ENCODE measurements at places on chromosomes 1 and 21. TPM values are rescaled to one million over a fixed set of nuclear protein-coding genes. Genes with fewer than 3 reads are reported as not detected.

Gene MCOLN2
- total RNA-seq = 0.23 TPM

Gene HES4
- total RNA-seq = 41.8 TPM

Gene KIF21B
- 3.7 TPM for total RNA-seq

Gene CFHR5
- not detected for total RNA-seq

Gene CGN
- 31.1 TPM for total RNA-seq

Gene SV2A
- total RNA-seq = 0.20 TPM

Gene RGSL1
- not detected for total RNA-seq

Gene SLC1A7
- total RNA-seq = not detected

Gene OVAAL
- total RNA-seq = not detected

Gene FMN2
- total RNA-seq = not detected

Gene SELP
- total RNA-seq = not detected

GRCh38 chr1:8004803-8005573 lies 21.1 kb downstream of the ERRFI1 start:
- H3K4me3 ChIP-seq = no peak overlapping the region
- no peaks in the 10 kb centered on the region for H3K27me3 ChIP-seq
- H3K4me1 ChIP-seq = peaks cover 31% of the 10 kb centered on the region
- H3K36me3 ChIP-seq = no peaks in the 10 kb centered on the region
- DNase-seq = peak; percentile 70
- peak overlapping the region; percentile 83 for H3K27ac ChIP-seq

DNA sequence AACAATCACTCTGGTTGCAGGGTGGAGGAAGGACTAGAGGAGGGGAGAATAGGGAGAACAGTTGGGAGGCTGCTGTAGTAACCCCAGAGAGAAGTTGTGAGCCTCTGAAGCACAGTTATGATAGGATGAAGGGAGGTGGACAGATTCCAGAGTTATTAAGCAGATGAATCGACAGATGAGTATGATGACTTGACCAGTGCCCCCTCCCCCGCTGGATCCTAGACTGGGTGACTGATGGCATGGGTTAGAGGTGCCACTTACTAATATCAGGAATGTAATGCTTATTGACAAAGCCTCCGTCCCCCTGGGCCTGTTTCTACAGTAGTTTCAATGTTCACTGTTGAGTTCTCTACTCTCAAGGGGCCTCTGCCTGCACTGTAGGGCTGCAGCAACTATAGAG lies 14.0 kb upstream of the TIPRL start:
- no peak overlapping the region for H3K4me3 ChIP-seq
- H3K4me1 ChIP-seq = no peaks in the 10 kb centered on the region
- H3K36me3 ChIP-seq = no peaks in the 10 kb centered on the region
- no peak overlapping the region for H3K27ac ChIP-seq
- DNase-seq = no peak

DNA sequence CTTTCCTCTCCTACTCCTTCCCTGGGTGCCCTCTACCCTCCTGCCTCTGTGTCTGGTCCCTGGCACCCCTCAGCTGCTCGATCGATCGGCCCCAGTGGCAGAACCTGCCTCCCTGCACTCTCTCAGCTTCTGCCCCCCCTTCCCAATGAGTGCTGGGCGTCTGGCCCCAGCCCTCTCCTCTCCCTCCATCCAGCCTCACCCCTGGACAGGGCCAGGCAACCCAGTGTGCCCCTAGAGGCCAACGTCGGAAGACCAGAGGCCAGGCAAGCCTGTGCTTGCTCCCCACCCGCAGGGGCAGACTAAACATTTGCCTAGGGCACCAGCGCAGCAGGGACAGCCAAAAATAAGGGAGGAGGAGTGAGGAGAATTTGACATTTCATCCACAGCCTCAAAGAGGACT lies 43.5 kb downstream of the LGR6 start:
- peak; percentile 71 for DNase-seq
- 0 out of 2 replicates have a peak overlapping the region, but pooled peaks have one; percentile 7 for H3K4me3 ChIP-seq
- H3K27me3 ChIP-seq = no peaks in the 10 kb centered on the region
- H3K36me3 ChIP-seq = no peaks in the 10 kb centered on the region
- H3K4me1 ChIP-seq = peaks cover 30% of the 10 kb centered on the region

GRCh38 chr1:155226188-155226909 lies 17.9 kb downstream of the MTX1 start:
- no peaks in the 10 kb centered on the region for H3K27me3 ChIP-seq
- peak overlapping the region; percentile 81 for H3K4me3 ChIP-seq
- peaks cover 43% of the 10 kb centered on the region for H3K4me1 ChIP-seq
- H3K27ac ChIP-seq = peak overlapping the region; percentile 98
- DNase-seq = peak; percentile 79

DNA sequence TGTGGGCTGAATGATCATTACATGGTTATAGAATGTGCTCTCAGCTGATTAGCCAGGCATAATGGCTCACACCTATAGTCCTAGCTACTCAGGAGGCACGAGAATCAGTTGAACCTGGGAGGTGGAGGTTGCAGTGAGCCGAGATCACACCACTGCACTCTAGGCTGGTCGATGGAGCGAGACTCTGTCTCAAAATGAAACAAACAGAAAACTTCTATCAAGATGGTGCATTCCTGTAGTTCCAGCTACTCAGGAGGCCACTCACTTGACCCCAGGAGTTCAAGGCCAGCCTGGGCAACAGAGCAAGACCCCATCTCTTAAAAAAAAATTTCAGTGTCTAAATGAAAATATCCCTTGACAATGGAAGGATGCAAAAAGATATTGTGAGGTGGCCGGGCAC lies 10.9 kb downstream of the TIMM17A start:
- no peaks in the 10 kb centered on the region for H3K27me3 ChIP-seq
- no peak overlapping the region for H3K27ac ChIP-seq
- no peaks in the 10 kb centered on the region for H3K4me1 ChIP-seq

DNA sequence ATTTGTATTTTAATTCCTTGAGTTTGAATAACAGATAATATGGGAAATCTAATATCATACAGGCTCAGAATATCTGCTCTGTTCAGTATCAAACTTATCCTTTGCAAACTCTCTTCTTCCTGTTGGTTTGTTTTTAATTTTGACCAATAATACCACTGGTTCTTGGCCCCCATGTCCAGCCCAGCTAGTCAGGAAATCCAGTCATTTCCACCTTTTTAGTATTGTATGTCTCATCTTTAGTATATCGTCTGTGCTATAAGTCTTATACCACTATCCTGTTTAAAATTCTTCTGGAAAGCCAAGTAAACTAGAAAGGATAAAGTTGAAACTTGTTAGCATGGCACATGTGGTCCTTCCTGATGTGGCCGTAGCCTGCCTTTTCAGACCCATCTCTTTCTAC lies 10.7 kb downstream of the SCCPDH start:
- peaks cover 5% of the 10 kb centered on the region for H3K36me3 ChIP-seq
- no peaks in the 10 kb centered on the region for H3K27me3 ChIP-seq
- H3K4me3 ChIP-seq = no peak overlapping the region
- H3K27ac ChIP-seq = no peak overlapping the region
- no peak for DNase-seq
- no peaks in the 10 kb centered on the region for H3K4me1 ChIP-seq

DNA sequence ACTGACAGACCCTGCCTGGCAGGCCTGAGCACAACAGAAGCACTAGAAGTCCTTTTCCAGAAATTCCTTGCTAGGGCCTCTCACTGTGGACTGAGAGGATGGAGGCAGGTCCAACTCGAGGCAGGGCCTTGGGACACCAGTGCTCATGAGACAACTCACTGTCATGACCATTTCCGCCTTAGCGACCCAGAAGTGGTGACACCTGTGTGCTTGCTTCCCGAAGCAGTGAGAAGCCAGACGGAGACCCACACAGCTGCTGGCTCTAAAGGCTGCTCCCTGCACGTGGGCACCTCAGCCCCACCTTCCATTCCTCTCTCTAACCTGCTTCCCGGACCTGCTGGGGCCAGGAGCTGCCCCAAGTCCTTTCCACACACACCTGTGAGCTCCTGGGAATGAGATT lies 33.0 kb downstream of the KCNC4 start:
- H3K27ac ChIP-seq = no peak overlapping the region
- no peak for DNase-seq
- H3K4me3 ChIP-seq = no peak overlapping the region
- H3K4me1 ChIP-seq = no peaks in the 10 kb centered on the region
- H3K36me3 ChIP-seq = no peaks in the 10 kb centered on the region

- H3K27me3 ChIP-seq = no peaks in the 10 kb centered on the region
- no peaks in the 10 kb centered on the region for H3K4me1 ChIP-seq
- H3K4me3 ChIP-seq = no peak overlapping the region
- H3K27ac ChIP-seq = no peak overlapping the region
These were observed 596.3 kb downstream of the KIF26B start for GRCh38 chr1:245751116-245751515.

GRCh38 chr1:164689672-164690511 lies 130.9 kb downstream of the PBX1 start:
- peaks cover 2% of the 10 kb centered on the region for H3K36me3 ChIP-seq
- DNase-seq = no peak
- no peak overlapping the region for H3K4me3 ChIP-seq
- H3K27me3 ChIP-seq = no peaks in the 10 kb centered on the region
- no peak overlapping the region for H3K27ac ChIP-seq

GRCh38 chr1:82632155-82632554 lies 831.4 kb downstream of the ADGRL2 start:
- peak; percentile 46 for DNase-seq
- H3K4me1 ChIP-seq = 0 out of 2 replicates have a peak, but pooled peaks cover 5% of the 10 kb centered on the region
- H3K27me3 ChIP-seq = no peaks in the 10 kb centered on the region
- no peaks in the 10 kb centered on the region for H3K36me3 ChIP-seq
- H3K27ac ChIP-seq = no peak overlapping the region

DNA sequence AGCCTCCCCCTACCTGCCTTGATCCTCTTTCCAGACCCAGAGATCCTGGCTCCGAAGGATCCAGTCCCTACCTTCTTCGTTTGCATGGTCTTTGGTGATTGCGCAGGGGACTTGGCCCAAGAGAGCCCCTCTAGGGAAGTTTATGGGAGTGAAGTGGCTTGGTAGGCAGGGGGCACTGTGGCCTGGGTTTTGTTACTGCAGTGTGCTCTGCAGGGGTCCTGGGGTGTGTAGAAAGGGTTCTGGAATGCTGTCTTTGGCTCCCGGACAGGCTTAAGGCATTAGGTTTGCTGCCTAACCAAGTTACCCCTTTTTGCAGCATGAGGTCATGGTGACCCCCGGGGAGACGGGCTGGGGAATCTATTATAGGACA lies 3.8 kb downstream of the ATP8B2 start:
- no peak overlapping the region for H3K27ac ChIP-seq
- no peaks in the 10 kb centered on the region for H3K36me3 ChIP-seq
- no peaks in the 10 kb centered on the region for H3K4me1 ChIP-seq

GRCh38 chr1:109611308-109611990 lies 8.0 kb downstream of the GNAT2 start:
- peaks cover 9% of the 10 kb centered on the region for H3K4me1 ChIP-seq
- no peaks in the 10 kb centered on the region for H3K36me3 ChIP-seq
- no peak overlapping the region for H3K4me3 ChIP-seq
- no peak overlapping the region for H3K27ac ChIP-seq
- no peaks in the 10 kb centered on the region for H3K27me3 ChIP-seq

DNA sequence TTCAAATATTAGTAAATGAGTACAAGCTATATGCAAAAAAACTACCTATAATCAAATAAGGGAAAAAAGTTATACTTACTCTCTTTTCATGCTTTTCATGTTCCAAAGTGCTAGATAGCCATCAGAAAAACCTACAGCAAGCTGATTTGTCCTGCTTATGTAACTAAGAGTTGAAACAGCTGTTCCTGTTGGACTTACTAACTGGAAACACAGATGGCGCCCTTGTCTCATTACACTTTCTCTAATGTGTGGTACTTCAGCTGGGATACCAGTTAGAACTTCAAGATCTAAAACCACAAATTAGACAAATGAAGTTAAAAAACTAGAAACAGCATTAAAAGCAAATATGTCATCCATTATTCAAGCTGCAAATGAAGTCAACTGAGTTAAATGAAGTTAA lies 24.3 kb downstream of the AHCTF1 start:
- H3K36me3 ChIP-seq = peaks cover 18% of the 10 kb centered on the region
- H3K4me3 ChIP-seq = no peak overlapping the region
- H3K27me3 ChIP-seq = no peaks in the 10 kb centered on the region
- no peaks in the 10 kb centered on the region for H3K4me1 ChIP-seq
- H3K27ac ChIP-seq = no peak overlapping the region

GRCh38 chr1:244012202-244012601 lies 38.9 kb upstream of the ZBTB18 start:
- peak; percentile 43 for DNase-seq
- no peak overlapping the region for H3K27ac ChIP-seq
- no peaks in the 10 kb centered on the region for H3K4me1 ChIP-seq
- no peak overlapping the region for H3K4me3 ChIP-seq
- H3K27me3 ChIP-seq = no peaks in the 10 kb centered on the region

- H3K27ac ChIP-seq = no peak overlapping the region
- H3K4me3 ChIP-seq = peak overlapping the region; percentile 79
These were observed 1.0 kb downstream of the MARCKSL1 start for GRCh38 chr1:32334864-32335534.

- 0 out of 2 replicates have a peak, but pooled peaks cover 10% of the 10 kb centered on the region for H3K36me3 ChIP-seq
- no peak overlapping the region for H3K4me3 ChIP-seq
- peaks cover 16% of the 10 kb centered on the region for H3K4me1 ChIP-seq
- DNase-seq = no peak
- H3K27me3 ChIP-seq = no peaks in the 10 kb centered on the region
These were observed 48.0 kb downstream of the DMAP1 start for GRCh38 chr1:44261171-44261817.

DNA sequence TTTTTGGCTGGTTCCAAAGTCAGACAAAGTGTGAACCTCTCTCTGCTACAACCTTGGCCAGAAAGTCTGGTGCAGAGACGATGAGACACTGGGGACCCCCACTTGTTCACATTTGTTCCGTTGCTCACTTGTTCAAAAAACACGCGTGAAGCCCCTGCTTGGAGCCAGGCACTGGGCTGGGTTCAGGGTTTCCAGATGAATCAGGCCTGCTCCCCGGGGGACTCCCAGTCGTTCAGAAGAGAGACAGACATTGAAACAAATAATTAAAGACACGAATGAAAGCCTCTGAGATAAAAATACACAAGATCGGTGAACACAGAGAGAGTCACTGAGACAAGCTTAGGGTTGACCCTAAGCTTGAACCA lies 101.5 kb upstream of the RUNX3 start:
- no peaks in the 10 kb centered on the region for H3K4me1 ChIP-seq
- no peaks in the 10 kb centered on the region for H3K27me3 ChIP-seq
- no peak overlapping the region for H3K4me3 ChIP-seq
- no peak overlapping the region for H3K27ac ChIP-seq
- no peak for DNase-seq
- H3K36me3 ChIP-seq = no peaks in the 10 kb centered on the region

- no peak for DNase-seq
- H3K4me1 ChIP-seq = peaks cover 14% of the 10 kb centered on the region
- H3K36me3 ChIP-seq = no peaks in the 10 kb centered on the region
- H3K27ac ChIP-seq = no peak overlapping the region
These were observed 1.6 kb downstream of the CNIH4 start for GRCh38 chr1:224358237-224358636.

GRCh38 chr1:106200711-106201110 lies 855.8 kb upstream of the PRMT6 start:
- no peak overlapping the region for H3K4me3 ChIP-seq
- no peak overlapping the region for H3K27ac ChIP-seq
- H3K4me1 ChIP-seq = no peaks in the 10 kb centered on the region
- no peak for DNase-seq
- no peaks in the 10 kb centered on the region for H3K27me3 ChIP-seq

DNA sequence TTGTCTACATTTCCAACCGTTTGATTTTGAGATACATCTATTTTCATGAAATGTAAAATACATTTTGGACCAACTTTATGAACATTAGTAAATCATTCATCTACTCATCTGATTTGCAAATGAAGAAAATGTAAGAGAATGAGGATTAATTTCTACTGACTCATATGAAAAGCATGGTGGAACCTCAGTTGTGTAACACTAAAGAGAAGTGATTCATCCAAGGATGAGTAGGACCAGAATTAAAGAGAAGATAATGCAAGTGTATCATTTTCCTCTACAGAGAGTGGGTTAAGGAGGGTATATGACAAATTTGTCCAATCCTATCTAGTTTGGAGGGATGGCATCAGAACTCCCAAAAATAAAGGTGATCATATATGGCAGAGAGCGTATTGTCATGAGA lies 1967.6 kb downstream of the MRPL39 start:
- no peaks in the 10 kb centered on the region for H3K4me1 ChIP-seq
- H3K27me3 ChIP-seq = no peaks in the 10 kb centered on the region
- no peak for DNase-seq
- no peak overlapping the region for H3K4me3 ChIP-seq
- H3K36me3 ChIP-seq = no peaks in the 10 kb centered on the region

All from PC-9 (cell line).